ENCODE measurements at places on chromosomes 1 and 21.

DNA sequence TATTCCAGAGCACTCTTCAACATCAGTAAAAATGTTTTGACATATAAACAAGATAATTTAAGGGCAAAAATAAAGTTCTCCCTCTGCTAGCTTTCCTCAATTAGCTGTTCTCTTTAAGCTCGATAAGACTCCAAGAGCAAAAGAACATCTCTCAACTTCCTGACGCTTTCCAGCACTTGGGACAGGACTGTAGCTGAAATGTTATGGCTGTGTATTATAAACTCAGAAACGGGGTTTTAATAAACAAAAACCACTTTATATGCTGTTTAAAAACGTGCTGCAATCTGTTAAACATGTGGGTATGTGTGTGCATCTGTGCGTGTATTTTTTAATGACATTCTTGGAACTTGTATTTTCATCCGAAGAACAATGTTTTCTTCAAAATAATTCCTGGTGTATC, 71.5 kb upstream of the RGS2 start:
- no peak for DNase-seq

DNA sequence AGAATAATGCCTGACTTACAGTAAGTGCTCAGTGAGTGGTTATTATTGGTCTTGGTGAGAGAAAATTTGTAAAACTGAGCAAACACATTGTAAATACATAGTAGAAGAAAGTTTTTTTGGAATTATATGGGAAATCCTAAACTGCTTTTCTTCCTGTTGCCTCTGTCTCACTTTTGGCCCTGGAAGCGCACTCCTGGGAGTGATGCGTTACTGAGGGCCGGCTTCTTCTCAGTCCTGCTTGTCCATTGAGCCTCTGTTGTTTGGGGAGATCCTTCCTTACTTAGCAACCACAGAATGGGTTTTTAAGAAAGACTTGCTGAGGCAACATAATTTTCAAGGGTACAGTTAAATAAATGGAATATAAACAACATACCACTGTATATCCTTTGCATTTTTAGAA, 166.0 kb downstream of the EDEM3 start:
- no peak for DNase-seq

GRCh38 chr1:206882555-206882954, 14.7 kb upstream of the IL24 start:
- DNase-seq = no peak

- no peak for DNase-seq
These were observed 14.0 kb downstream of the LBR start for GRCh38 chr1:225413708-225414375.

GRCh38 chr1:187716160-187716559, 887.4 kb downstream of the PLA2G4A start:
- no peak for DNase-seq

GRCh38 chr1:74480068-74480467, 32.3 kb downstream of the LRRC53 start:
- no peak for DNase-seq

- DNase-seq = no peak
These were observed 15.1 kb upstream of the EDN2 start for GRCh38 chr1:41499591-41499990.

- DNase-seq = no peak
These were observed 2.7 kb downstream of the SLAMF7 start for GRCh38 chr1:160741612-160742348.

DNA sequence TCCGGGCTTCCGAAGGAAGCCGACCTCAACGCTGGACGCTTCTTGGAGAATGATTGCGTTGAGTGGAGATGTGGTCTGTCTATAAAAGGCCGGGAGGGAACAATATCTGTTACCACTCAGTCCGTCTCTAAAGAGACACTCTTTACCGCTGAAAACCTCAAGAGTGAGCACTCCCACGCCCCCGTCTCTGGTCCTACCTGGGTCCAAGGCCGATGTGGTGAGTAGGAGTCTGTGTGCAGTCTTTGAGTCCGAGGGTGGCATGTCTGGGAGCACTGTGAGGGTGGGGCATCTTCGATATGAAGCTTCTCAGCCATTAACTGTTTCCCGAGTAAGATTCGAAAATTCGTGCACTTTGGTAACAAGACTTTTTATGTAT, 576 bp downstream of the ZFP69 start:
- no peak for DNase-seq

DNA sequence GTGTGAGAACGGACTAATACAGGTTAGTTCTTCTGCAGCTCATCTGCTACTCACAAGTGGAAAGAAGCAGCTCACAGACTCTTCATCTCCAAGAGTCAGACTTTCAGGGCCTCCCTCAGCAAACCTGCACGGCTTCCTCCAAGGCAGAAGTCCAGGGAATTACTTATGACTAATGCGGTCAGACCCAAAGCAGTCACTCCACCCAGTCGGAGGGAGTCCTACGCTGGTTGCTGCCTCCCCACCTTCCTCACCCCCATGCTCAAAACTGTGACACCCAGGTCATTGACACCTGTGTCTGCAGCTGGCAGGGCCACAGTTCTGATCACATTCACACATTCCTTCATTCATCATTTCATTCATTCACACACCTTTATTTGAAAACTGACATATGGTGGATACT, 38.4 kb upstream of the PRDM2 start:
- DNase-seq = no peak

DNA sequence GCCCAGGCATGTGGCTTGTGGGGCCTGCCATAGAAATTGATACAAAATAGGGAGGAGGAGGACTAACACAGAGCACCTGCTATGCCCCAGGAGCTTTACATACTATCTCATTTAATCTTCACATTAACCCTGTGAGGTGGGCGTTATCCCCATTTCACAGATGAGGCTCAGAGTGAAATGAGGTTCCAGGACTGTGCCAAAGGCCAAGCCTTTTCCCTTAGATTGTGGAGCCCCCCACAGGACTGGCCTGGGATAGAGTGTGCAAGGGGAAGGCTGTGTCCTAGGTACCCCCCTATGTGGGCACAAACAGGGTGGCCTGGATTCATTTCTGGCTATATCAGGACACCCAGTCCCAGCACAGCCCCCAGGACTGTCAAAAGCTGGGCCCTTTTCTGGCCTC, 2.2 kb upstream of the DDOST start:
- no peak for DNase-seq

GRCh38 chr1:21317035-21317689, 26.9 kb upstream of the ECE1 start:
- no peak for DNase-seq

GRCh38 chr21:45986316-45987051, 4.9 kb downstream of the COL6A1 start:
- no peak for DNase-seq

GRCh38 chr1:182679684-182680083, 4.7 kb downstream of the RGS8 start:
- DNase-seq = no peak

GRCh38 chr1:27519331-27520258, 29.6 kb upstream of the WASF2 start:
- DNase-seq = peak; percentile 48

DNA sequence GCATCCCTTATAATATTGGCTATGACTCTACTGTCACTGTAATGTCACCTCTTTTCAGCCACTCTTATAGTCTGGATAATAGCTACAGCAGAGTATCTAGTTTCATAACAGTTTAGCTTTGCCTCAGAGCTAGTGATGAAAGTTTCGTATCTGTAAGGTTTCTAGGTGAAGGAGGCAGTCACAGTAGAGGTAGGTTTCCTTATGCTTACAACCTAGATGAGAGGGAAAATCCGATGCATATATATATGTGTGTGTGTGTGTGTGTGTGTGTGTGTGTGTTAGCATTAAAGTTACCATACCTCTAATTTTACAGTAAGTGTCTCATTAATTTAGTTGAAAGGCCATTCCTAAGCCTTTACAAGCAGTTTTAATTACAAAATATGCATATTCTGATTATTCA, 2.2 kb upstream of the TOR1AIP2 start:
- DNase-seq = no peak

- no peak for DNase-seq
These were observed 180.4 kb downstream of the FGGY start for GRCh38 chr1:59477286-59477685.

DNA sequence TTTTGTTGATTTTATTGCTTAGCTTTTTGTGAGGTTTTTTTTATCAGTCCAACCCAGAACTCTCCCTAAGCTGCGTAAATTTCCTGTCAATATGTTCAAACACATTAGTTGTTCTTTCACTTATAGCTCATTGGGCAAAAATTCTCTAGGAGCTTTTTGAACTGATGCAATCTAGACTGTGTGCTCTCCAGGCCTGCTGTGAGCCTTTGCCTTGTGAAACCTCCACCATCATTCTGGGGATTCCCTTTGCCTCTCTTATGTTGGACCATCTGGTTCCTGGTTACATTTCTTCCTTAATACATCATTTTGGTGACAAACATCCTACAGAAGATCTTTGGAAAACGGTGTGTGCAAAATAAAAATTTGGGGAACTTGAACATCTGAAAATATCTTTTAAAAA, 247.2 kb downstream of the LRRC7 start:
- no peak for DNase-seq

DNA sequence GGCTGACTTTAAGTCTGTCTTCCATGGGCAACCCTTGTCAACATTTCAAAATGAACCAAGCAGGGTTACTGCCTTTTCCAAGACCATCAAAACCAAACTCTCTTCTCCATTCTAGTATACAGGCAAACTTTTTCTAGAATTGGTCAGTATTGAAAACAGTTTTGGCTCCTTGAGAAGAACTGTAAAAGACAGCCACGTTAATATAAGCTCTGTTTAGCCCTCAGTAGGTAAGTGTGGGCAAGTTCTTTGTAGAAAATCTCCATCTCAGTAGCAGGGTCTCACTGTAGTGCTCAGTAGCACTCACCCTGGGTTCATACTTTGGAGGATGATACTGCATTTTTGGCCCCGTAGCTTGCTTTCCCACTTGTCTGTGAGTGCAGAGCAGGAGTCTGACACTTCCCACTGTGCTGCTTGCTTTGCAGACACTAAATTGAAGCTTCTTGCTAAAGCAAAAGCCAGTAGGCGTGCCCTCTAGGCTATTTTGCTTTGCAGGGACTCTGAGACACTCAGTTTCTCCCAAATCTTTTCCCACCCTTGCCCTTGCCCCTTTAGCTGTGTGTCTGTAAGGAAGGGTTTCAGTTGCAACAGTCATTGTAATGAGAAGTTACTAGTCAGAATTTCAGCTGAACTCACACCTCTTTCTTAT, 34.3 kb upstream of the CACYBP start:
- DNase-seq = no peak

- no peak for DNase-seq
These were observed 459.9 kb upstream of the NFIA start for GRCh38 chr1:60622486-60622885.

- no peak for DNase-seq
These were observed 390.5 kb downstream of the ST6GALNAC3 start for GRCh38 chr1:76465030-76465429.

DNA sequence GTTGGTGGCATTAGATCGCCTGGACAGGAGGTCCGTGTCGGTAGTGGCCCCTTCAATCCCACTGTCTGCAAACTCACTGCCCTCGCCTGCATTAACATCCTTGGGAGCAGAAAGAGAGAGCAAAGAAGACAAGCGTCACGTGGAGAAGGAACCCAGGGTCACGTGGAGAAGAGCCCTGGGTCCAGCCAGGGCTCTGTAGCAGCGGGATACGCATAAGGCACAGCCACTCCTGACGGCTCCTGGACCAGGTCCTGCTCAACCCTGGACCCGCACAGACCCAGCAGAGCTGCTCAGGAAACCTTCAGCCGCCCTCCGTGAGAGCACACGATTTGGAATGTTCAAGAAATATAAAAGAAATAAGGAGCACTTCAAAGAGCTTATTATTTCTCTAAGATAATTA, 92.0 kb downstream of the TIAM1 start:
- DNase-seq = no peak

DNA sequence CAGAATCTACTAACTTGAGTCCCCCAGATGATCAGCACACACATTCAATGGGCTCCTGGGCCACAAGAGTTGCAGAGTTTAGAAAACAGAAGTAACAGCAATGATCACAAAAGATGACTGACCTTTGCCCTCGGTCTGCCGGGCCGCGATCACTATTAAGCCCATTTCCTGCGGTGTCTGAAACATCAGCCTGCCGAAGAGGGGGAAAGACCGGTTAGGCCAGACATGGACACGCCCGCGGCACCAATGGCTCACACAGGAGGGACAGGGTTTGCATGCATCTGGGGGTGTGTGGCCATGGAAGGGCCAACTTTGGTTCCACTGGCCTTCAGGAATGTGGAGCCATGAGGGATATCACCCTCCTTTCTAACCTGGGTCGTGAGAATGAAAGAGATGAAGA, 68.2 kb downstream of the SIM2 start:
- no peak for DNase-seq

GRCh38 chr21:33299181-33299752, 25.5 kb upstream of the IFNAR1 start:
- no peak for DNase-seq

DNA sequence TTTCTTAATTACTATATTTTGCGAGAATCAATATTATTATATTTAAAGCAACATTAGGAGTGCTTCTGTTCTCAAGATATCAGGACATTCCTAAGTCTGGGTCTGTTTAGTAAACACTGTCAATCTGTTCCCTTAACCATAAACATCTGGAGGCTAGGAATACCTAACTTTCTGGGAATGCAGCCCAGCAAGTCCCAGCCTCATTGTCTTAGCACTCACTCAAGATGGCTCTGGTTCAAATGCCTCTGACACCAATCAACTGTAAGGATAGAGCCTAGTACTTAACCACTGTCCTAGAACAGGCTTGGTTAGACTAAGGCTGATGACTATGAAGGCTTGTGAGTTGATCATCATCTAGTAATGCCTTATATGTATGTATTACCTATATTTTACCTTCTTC, 61.5 kb downstream of the TNN start:
- no peak for DNase-seq

- DNase-seq = no peak
These were observed 62.4 kb downstream of the DDX20 start for GRCh38 chr1:111818081-111818480.

DNA sequence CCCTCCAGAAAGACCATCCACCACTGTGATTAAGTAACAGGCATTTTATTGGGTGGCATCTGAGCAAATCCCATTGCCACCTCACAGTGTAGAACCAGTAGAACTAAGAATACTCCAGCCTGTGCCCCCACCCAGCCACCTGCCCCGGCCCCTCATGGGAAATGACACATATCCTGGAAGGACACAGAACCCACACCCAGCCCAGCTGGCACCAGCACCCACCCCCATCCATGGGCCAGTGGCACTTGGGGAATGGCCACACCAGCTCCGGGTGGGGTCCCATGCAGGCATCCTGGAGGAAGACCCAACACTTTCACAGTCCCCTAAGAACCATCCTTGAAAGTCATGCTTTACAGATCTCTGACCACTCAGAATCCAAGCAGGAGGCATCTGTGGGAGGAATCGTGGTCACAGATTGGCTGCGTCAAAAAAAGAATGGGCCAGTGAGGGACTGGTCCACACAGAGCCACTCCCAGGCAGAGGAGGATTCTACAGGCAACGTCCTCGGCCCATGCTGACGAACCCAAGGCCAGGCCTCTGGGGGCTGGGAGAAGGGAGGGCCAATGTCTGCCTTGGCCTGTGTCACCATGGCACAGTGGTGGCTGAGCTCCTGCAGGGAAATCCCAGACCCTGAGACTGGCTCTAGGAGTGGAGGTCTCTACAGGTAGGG, 12.1 kb upstream of the TAS1R2 start:
- no peak for DNase-seq

GRCh38 chr1:160432371-160432786, 32.0 kb downstream of the VANGL2 start:
- no peak for DNase-seq

- no peak for DNase-seq
These were observed at the start of gene ADGRL4 for GRCh38 chr1:79006564-79006963. ADGRL4 (minus strand) TSS chr1:79006730; CDS start chr1:79006654, 76 bp downstream.

GRCh38 chr1:8424539-8425116, 106.7 kb downstream of the SLC45A1 start:
- DNase-seq = no peak
